T-helper 17 cell (primary cell): ENCODE measurements at places on chromosomes 11 and 22.

DNA sequence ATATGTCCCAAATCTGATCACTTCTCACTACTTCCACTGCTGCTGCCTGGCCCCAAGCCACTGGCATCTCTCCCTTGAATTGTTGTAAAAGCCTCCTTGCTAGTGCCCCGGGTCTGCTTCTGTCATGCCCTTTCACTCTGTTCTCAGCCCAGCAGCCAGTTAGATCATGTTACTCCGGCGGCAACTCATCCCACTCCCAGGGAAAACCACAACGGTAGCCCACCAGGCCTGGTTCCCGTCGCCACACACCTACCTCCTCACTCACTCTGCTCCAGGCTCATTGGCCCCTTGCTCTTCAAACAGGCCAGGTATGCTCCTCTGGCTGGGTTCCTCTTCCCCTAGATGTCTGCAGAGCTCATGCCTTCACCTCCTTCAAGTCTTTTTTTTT, 3.8 kb upstream of the MARK2 start:
- no peak for DNase-seq

DNA sequence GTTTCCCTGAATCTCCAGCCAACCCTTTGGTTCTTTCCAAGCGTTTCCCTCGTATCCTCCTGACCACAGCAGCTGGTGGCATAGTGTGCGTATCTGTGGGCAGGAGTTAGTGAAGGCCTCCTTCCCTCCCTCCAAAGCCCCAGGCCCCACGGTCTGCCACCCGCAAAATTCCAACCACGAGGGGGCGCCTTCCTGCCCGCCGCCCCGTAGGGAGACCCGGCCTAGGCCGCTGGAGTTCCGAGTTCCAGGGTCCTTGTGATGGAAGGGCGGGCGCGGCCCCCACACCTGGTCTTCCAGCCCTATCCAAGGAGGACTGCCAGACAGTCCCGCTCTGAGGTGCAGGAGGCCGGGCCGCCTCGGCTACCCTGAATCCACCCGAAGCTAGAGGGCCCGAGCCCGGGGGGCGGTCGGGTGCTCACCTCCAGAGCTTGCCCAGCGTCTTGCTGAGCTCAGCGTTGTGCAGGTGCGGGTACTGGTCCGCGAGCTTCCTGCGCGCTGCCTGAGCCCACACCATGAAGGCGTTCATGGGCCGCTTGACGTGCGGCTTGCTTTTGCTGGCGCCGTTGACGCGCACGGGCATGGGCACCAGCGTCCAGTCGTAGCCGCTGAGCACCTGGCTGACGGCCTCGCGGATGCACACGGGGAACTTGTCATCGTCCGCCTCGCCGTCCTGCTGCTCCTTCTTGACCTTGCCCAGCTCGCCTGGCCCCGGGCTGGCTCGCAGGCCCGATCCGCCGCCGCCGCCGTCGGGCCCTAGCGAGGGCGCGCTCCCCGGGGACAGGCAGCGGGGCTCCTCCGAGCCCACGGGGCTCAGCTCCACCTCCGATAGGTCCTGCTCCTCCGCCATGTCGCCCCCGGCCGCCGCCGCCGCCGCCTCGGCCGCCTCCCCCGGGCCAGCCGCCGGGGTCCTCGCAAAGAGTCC, 1.2 kb downstream of the SOX10 start:
- DNase-seq = no peak

GRCh38 chr11:13949876-13950275, 12.6 kb upstream of the SPON1 start:
- DNase-seq = no peak

DNA sequence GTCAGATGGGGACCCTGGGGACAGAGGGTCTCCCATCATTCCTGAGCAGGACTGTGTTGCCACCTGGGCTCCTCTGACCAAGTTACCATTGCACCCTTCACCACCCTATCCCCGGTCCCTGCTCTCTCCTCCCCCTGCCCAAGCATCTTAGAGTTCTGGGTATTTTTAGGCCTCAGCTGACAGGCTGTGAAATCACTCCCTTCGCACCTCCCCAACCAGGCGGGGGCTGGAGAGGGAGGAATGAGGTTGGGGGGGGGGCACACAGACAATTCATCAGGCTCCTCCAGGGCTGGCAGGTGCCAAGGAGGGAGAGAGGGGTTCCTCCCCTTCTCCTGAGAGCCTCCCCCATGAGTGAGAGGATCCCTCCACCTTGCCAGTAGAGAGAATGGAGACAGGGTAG, 9.0 kb downstream of the SYT7 start:
- DNase-seq = no peak

DNA sequence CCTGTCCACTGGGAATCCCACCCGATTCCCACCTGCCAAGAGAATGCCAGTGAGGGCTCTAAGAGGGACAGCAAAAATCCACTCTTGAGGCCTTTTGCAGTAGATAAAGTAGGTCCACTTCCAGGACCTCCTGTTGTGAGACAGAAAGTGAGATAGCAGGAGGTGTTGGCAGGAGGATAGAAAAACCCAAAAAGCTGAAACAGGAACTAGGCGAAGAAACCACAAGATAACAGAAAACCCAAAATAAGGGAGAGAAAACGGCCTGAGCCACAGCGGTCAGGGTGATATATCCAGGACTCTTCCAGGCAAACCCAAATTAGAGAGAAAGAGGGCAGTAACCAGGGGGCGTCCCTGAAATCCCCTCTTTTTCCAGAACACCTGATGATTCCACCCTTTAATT, 79.7 kb upstream of the LINC01488 start:
- no peak for DNase-seq

DNA sequence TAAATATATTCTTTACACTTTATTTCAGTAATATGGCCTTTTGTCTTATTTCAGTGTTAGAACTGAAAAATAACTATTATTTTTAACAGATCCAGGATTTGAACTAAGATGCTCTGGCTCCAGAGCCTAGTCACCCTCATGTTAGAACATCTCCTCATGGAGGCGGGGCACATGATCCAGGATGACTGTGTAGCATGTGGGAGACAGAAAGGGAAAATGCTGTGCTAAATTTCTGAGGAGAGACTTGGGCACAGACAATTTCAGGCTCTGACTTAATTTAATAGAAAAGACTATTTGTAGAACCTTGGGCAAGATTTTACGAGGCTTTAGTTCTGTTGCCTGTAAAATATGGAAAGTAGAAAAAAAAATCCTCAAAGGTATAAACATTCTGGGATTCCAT, 24.1 kb downstream of the CTSC start:
- DNase-seq = no peak

- no peak for DNase-seq
Measured at GRCh38 chr22:31162015-31162765, 2.2 kb downstream of the RNF185 start.

- no peak for DNase-seq
Measured at GRCh38 chr11:116379185-116379828, 393.5 kb downstream of the BUD13 start.

- no peak for DNase-seq
Measured at GRCh38 chr11:110587129-110587528, 125.1 kb downstream of the ARHGAP20 start.

DNA sequence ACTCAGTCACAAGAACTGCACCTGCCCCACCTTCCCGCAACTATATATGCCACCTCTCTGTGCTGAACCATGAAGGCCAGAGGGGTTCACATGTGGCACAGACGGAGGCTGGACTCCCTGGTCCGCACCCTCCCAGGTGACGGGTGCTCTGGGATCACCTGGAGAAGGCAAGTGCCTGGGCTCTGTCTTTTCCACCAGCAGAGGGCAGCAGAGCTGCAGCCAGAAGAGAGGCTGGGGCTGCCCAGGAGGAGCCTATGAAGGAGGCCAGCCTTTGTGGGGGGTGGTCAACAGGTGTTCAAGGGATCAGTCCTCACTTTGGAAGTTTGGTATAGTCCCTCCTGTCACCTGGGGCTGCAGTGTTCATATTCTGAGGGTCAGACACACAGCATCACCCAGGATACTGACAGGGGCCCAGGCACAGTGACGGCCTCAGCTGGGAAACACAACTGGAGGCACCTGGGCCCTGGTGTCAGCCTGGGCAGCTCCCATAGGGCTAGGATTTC, 39.2 kb upstream of the IGLL5 start:
- peak; percentile 42 for DNase-seq

GRCh38 chr11:96203567-96204365, 139.2 kb downstream of the MAML2 start:
- no peak for DNase-seq

DNA sequence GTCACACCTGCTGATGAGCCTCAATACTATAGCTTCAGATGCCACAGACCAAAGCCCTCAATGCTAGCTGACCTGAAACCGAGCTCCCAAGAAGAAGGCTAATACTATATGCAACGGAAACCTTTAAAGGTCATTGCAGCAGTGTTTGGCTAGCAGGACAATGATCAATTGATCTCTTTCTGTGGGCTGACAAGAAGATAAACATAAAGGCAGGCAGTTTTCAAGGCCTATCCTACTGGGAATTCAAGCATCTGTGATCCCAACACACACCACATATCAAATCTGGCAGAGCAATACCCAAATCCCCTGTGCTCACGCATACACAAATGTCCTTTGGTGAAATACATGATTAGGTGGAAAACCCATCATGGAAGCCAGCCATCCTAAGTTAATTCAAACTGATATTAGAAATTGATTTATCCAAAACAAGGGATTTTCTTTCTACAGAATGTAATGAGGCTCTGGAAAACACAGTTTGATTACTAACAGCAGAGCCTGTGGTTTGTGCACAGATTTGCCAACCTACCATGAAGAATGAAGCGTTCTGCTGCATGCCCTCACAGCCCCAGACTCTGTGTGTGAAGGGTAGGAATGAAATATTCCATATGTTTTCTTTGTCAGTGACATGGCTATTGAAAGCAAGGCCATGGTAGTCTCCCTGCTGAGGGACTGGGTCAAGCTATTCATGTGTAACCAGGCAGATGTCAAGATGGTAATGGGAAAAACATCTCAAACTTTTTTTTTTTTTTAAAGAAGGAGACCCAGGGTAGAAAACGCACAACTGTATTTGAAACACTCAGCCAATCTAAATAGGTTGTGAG, 12.2 kb downstream of the LGR4 start:
- DNase-seq = no peak

GRCh38 chr11:38710262-38710661, 2112.2 kb upstream of the RAG2 start:
- DNase-seq = no peak

DNA sequence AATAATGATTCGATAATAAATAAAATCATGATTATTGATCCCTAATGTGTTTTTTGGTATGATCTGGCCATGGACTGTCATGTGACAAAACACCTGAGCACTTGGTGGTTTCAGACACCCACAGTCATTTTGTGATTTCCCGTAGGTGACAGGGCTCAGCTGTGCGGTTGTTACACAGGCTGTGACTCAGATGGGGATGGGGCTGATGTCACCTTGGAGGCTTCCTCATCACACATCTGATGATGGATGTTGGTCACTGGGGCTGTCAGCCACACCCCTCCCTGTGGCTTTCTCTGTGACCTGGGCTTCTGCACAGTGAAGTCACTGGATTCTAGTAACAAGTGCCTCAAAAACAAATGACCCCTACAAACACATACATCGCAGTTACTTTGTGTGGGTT, 995.1 kb downstream of the BRD1 start:
- no peak for DNase-seq

DNA sequence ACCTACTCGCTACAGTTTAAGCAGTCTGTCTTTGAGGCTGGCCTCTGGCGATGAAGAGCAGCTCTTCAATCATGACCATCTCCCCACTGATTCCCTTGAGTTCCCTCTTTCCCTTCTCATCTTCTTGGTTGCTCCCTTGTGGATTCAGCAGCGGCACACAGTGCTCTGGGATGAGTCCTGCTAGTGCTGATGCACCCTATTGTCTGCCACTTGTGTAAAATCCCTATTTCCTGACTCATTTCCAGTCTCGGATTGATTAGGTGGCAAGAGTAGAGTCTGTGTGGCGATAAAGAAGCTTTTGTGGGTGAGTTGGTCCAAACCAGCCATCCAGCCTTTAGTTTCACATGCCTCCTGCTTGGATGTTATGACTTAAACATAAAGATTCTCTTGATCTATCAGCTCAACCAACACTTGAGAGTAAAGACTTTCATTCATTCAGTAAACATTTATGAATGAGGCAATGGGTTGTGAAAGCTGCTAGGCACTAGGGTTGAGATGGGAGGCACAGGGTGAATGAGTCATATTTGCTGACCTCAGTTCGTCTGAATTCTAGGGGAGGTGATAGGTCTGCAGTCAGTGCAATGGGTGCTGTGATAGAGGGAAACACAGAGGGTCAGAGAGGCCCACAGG, 219.4 kb upstream of the RAG2 start:
- DNase-seq = no peak

- DNase-seq = no peak
Measured at GRCh38 chr11:69052343-69053168, 3.8 kb downstream of the TPCN2 start.

- no peak for DNase-seq
Measured at GRCh38 chr11:107550304-107550703, 15.2 kb downstream of the ALKBH8 start.

- DNase-seq = peak; percentile 71
Measured at GRCh38 chr22:37077802-37078448, 26.4 kb downstream of the KCTD17 start.

GRCh38 chr11:123057661-123058305, 4.2 kb downstream of the HSPA8 start:
- DNase-seq = no peak

DNA sequence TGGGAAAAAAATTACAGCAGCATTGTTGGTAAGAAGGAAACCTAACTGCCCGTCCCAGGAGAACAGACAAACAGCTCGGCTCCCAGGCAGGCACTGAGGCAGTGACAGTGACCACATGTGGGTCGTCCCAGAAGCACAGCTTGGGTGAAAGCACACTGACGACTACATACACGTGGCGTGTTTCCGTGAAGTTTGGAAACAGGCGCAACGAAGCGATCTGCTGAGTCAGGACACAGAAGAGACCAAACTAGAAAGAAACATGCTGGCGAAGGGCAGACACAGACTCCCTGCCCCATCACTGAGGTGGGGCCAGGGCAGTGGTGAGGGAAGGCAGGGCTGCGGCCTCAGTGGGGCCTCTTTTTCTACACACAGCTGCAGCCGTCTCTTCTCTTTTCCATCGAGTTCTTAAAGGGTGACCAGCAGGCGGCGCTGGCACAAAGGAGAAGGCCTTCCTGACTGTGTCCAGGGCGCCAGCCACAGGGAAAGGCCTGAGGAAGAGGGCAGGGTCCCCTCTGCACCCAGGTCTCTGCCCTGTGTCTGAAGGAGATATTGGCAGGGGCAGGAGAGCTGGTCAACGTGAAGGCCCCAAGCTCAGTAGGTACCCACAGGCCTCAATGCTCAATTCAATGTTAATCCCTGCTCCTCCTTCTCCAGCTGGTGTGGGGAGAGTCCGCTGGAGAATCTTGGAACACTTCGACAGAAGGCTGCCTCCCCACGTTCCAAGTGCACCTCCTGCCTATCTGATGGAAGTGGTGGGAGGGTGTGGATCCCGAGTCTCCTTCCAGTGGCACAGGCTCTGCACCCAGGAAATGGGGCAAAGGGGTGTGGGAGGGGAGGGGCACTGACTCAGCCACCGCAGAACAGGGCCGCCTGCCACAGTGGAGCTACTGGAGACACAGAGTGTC, 19.9 kb downstream of the CARS1 start:
- DNase-seq = peak; percentile 44

DNA sequence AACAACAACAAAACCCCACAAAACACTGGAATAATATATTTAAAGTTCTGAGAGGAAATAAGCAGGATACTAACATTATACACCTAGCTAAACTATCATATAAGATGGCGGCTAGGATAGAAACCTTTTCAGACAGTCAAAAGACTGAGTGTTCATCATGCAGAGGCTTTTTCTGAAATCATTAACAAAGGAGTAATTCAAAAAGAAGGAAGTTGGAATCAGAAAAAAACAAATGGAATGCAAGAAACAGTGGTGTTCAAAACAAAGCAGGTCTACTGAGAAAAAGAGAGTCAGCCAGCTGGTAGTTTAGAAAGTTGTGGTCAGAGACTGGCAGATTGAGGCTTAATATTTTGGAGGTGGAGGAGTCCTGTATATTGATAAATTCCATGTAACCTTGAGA, 30.1 kb upstream of the ZBTB44 start:
- no peak for DNase-seq
